ENCODE measurements at places on chromosomes 16 and 17. TPM values are rescaled to one million over a fixed set of nuclear protein-coding genes. Genes with fewer than 3 reads are reported as not detected.

GPR179 gene
- not detected for polyA plus RNA-seq

CDH11 gene
- 23.4 TPM for polyA plus RNA-seq

CALB2 gene
- polyA plus RNA-seq, result 1.1 TPM

MYL11 gene
- polyA plus RNA-seq, result not detected

OTOP3 gene
- not detected for polyA plus RNA-seq

GCGR gene
- not detected for polyA plus RNA-seq

GPR142 gene
- not detected for polyA plus RNA-seq

CCL5 gene
- not detected for polyA plus RNA-seq

HBQ1 gene
- polyA plus RNA-seq, result 4.5 TPM

FNDC8 gene
- not detected for polyA plus RNA-seq
